ENCODE measurements at places on chromosomes 16 and 17. TPM values are rescaled to one million over a fixed set of nuclear protein-coding genes. Genes with fewer than 3 reads are reported as not detected.

Gene KRT27
- 0.58 TPM for polyA plus RNA-seq

Gene KRT36
- polyA plus RNA-seq: 0.24 TPM

Gene CEP295NL
- 100 TPM for polyA plus RNA-seq

Gene GPRC5C
- 14.1 TPM for polyA plus RNA-seq

GRCh38 chr17:47703671-47704070, 9.7 kb downstream of the TBKBP1 start:
- DNase-seq: no peak

GRCh38 chr17:79836510-79836971, 2.7 kb downstream of the CBX4 start:
- no peak for DNase-seq

GRCh38 chr17:34675143-34675542, 95.8 kb downstream of the TMEM132E start:
- DNase-seq: no peak

- DNase-seq: no peak
These were observed 67.8 kb downstream of the ANKRD11 start for GRCh38 chr16:89422527-89422904.

All from testis (tissue), 5 donors.